ENCODE measurements at places on chromosomes 6 and 20. TPM values are rescaled to one million over a fixed set of nuclear protein-coding genes. Genes with fewer than 3 reads are reported as not detected.

- no peak for DNase-seq
These were observed 38.6 kb downstream of the COL9A1 start for GRCh38 chr6:70264306-70264705.

Gene ADAM33
- not detected for total RNA-seq

- no peak for DNase-seq
These were observed 94.8 kb upstream of the AFDN start for GRCh38 chr6:167731731-167732422.

DNA sequence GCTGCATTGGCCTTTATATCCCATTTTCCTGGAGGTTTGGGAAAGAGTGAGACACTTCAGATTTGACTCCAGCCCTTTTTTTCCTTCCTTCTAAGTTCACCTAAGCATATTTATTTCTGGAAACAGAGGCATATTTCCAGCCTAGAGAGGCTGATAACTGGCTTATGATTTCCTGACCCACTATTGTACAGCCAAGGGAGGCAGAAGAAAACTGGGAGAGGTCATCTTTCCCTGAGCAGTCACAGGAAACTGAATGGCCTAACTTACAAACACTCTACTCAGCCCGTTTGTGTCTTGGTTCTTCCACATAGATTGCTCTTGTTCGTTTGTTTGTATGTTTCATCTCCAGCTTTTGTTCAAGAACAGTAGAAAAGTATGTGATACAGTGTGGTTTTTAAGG, 64.2 kb upstream of the LTV1 start:
- no peak for DNase-seq

GRCh38 chr6:39754514-39755115, 29.4 kb upstream of the KIF6 start:
- no peak for DNase-seq

DNA sequence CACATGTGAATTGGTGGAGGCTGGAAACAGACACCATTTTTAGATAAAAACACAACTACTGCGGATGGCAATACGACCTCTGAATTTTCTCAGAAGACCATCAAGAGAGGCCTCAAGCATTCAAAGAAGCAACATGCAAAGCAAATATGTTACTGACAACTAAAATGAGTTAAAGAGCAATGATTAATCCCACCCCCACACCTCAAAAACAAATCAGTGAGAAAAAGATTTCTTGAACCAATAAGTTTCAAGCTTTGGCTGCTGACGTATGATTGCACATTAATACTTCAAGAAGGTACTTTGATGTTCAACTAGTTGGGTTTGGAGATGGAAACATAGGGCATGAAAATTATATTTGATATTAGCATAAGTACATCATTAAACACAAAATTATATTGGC, 982 bp downstream of the MMUT start:
- DNase-seq: no peak

- DNase-seq: no peak
These were observed 228.9 kb upstream of the SMLR1 start for GRCh38 chr6:130598021-130598989.

Gene CCHCR1
- 60.6 TPM for total RNA-seq

Gene PPP1R18
- 56.2 TPM for total RNA-seq

Gene HRH3
- not detected for total RNA-seq

Measured in PC-9 (cell line).